NCI-H2171 treated with DMSO at 0.1 percent for 48 hours (cell line): ENCODE measurements at places on chromosomes 6 and 20.

- DNase-seq, result no peak
These were observed 30.0 kb upstream of the CHMP4B start for GRCh38 chr20:33781133-33781532.

DNA sequence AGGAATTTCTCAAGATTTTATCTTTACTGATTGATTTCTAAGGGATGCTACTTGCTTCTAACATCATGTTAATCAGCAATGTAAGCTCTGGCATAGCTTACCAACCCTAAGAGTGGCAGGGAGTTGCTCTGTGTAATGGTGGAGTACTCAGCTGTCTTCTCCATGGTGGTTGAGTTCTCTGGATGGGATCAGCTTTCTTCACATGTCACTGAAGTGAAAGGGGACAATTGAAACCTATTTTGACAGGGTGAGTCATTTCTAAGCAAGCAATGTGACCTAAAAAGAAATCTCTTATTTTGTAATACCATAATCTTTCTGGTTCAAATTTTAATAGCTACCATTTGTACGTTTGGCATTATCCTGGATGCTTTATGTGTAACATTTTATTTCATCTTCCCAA, 430.4 kb downstream of the GJA1 start:
- no peak for DNase-seq

DNA sequence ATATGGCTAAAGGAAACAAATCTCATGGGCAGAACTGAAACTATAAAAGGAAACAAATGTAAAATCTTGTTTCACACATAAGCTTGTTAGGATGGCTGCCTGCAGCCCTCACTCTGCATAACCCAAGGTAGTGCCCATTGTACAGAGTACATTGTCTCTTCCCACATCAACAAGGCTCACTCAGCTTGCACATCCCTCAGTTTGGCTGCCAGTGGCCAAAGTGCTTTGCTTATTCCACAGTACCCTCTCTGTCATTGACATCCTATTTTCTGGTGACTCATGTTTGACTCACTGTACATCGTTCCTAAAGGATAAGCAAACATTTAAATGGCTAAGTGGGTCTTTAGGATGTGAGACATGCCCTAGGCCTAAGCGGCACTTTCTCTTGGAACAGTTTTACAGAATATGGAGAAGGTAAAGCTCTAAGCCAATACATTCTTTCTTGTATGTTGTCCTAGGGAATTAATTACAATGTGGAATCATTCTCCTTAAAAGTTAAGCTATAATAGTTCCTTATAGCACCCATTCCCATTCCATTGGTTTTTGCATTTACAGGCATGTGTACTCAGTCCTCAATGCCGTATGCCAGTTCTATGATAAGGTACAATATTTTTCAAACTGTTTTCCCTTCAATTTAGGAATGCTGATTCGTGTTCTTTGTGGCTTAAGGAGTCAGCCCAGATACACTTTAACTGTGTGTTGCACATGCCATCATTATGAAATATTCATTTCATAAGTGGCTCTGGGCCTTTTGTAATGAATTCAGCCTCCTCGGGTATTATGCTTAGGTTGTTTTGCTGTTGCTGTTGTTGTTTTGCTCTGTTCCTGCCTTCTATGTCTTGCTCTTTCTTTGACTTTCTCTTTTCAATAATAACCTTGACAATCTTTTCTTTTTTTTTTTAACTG, 5.5 kb downstream of the ANKEF1 start:
- DNase-seq, result no peak

DNA sequence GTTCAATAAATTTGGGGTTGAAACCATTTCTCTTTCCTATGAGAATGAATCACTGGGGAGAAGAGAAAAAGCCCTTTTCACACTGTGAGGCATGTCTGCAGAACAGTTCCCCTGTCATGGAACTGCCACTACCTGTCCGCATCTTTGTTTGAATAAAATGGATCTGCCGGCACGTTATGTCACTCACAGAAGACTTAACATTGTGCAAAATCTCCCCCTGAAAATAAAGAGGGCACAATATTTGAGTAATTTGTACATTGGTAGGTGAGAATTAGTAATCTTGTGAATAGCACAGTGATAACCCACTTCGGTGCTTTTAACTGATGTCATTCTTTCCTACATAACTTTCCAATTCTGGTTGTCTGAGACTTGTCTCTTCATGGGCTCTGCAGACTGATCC, 804.0 kb downstream of the C6orf118 start:
- DNase-seq, result no peak

GRCh38 chr20:50328222-50328979, 137.8 kb downstream of the CEBPB start:
- no peak for DNase-seq
